ENCODE measurements at places on chromosomes 5 and 9.

- DNase-seq, result no peak
These were observed 199.0 kb downstream of the DNAH5 start for GRCh38 chr5:13745508-13745907.

GRCh38 chr9:24011009-24011717 is 185.1 kb upstream of the ELAVL2 start:
- DNase-seq, result no peak

- DNase-seq, result no peak
These were observed 45.9 kb downstream of the OTULIN start for GRCh38 chr5:14710313-14710994.

DNA sequence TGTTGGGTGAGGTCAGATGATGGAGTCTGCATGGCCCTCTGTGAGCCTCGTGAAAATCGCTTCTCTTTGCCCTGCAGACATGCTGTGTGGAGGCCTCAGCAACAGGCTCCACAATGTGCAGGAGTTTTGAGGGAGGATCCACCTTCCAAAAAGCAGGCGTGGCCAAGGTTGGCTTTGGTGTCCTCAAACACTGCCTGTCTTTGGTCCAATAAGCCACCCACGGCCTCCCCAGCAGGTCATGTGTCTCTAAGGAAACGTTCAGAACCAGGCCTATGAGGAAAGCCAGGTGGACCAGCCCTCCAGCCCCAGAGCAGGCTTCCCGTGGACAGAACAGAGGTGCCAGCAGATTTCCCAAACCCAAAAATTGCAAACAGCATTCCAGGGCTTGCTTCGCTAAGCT is 340.7 kb upstream of the IRX2 start:
- no peak for DNase-seq

DNA sequence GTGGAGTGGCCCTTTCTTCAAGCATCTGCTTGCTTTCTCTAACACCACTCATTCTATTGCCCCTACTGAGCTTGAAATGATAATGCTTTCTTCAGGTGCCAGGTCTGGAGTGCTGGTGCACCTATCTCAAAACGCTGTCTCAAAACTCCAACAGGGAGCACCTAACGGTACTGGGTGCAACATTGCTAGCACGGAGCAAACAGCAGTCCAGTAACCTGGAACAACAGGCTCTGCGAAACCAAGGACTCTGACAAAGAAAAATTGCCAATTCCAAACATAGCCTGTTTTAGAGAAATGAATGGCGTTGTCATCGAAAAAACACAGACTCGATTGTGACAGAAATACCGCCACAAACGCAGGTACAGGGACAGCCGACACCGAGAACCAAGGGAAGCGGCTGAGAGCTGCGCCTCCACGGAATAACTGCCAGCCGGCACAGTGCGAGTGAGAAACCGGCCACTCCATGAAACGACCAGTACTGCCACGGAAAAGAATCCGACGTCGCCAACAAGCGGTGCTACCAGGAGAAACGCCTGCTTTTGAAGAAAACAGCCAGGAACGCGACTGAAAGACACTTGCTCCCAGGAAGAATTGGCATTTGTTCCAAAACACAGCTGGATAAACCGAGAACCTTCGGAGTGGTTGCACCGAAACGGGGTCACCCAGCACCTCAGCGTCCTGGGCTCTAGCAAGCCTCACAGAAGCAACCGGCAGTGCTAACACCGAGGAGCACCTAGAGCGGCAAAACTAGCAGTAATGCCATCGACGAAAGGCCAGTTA is 3.1 kb downstream of the ANXA2R start:
- DNase-seq, result no peak

DNA sequence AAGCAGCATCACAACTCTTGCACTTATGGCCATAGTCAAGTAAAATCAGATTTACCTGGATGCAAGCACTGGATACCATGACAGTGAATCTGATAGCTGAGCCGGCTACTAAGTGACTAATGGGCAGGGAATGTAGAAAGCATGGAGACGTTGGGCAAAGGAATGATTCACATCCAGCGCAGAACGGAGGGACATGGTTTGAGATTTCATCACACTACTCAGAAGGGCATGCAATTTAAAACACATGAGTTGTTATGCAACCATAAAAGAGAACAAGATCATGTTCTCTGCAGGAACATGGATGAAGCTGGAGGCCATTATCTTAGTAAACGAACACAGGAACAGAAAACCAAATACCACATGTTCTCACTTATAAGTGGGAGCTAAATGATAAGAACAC is 169.1 kb upstream of the PIK3R1 start:
- no peak for DNase-seq

DNA sequence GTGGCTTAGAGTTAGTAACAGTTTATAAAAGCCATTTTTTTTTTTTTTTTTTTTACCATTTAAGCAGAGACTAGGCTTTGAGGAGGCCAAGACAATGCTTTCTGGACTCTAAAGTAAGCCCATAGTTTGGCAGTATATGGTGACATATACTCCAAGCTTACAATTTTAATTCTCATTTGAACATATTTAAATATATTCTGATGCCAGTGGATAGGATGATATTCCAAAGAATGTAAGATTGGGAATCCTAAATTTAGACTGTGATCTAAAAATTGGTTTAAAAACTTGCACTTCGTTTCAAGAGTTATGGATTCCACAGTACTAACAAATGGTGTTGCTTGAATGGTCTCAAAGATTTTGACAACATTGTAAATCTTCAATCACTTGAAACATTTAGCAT is 112.1 kb downstream of the CWC27 start:
- DNase-seq, result no peak

GRCh38 chr9:16150938-16151650 is 598.3 kb downstream of the CCDC171 start:
- DNase-seq, result no peak

DNA sequence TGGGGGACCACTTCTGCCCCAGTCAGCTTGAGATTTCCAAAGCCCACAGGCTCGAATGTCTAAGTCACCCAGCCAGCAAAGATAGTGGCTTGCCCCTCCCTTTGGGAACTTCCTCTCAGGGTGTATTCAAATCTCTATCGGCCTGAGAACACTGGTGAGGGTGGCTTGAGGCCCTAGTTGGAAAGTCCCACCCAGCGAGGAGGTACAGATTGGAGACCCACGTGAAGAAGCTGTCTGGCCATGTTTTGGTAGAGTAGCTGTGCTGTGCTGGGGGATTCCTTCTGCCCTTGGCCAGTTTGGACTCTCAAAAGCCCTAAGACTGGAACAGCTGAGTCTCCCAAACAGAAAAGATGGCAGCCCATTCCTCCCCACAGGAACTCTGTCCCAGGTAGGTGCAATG is 172.7 kb upstream of the RIOK2 start:
- DNase-seq, result no peak

- peak; percentile 13 for DNase-seq
These were observed 96.1 kb downstream of the SEMA6A start for GRCh38 chr5:116478491-116478890.

DNA sequence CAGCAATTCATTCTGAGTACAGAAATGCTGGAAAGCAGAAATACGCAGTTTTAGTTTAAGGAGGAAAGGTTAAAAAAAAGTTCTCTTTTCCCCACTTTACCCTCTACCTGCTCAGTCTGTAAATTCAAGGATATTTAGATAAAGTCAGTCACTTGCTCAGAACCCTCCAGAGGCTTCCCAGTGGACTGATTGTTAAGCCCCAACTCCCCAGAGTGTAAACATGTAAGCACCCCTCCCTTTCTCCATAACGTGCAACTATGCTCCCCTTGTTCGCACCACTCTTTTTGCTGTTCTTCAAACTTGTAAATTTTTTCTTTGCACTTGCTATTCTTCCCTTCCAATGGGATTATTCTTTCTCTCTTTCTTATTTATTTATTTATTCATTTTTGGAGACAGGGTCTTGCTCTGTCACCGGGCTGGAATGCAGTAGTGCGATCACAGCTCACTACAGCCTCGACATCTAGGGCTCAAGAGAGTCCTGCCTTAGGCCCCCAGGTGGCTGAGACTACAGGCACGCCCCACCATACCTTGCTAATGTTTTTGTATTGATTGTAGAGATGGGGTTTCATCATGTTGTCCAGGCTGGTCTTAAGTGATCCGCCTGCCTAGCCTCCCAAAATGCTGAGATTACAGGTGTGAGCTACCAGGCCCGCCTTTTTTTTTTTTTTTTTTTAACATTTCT is 32.5 kb upstream of the ERBIN start:
- no peak for DNase-seq

DNA sequence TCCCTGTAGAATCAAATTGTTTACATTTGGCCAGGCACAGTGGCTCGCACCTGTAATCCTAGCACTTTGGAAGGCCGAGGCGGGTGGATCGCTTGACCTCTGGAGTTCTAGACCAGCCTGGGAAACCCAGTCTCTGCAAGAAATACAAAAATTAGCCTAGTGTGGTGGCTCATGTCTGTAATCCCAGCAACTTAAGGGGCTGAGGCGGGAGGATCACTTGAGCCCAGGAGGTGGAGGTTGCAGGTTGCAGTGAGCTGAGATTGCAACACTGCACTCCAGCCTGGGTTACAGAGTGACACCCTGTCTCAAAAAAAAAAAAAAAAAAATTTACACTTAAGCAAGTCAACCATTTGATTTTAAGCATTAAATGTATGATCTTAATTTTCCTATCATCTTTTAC is 17.5 kb upstream of the IQGAP2 start:
- DNase-seq, result no peak

GRCh38 chr9:136955202-136955942 is 3.3 kb downstream of the LCN12 start:
- DNase-seq, result no peak

GRCh38 chr5:151923866-151924476 is 680 bp downstream of the GLRA1 start:
- peak; percentile 21 for DNase-seq

GRCh38 chr5:111857623-111858022 is 100.6 kb upstream of the NREP start:
- DNase-seq, result no peak

DNA sequence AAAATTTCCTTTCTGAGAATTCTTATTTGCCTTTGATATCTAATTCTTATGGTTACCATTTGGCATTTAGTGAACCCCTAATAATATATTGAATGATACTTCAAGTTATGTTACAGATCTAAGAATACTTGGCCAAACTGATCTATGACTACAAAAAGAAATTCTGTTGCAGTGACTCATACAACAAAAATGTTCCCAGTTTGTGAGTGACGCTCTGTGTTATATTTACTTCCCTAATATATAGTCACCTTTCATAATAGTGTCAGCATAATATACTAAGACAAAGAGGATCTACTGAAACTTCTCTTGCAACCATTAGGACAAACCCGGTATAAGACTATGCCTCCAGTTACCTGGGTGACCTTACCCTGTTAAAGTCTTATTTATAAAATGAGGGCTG is 216.9 kb upstream of the TLX3 start:
- no peak for DNase-seq

DNA sequence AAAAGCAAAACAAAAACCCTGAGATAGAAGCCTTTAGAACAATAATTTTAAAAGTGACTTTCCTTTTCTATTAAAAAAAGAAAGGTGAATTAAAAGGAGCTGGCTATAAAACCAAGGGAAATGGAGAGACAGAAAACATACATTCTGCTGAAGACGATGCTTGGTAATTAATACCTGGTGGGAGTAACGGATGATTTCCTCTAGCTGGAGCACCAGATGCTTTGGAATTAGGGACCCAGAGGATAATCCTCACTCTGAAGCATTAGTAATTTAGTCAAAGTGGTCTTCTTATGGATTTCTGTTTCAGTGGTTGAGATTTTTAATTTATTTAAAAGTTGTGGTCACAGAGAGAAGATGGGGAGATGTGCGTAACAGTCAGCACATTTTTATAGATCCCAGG is 982.5 kb downstream of the TLE4 start:
- DNase-seq, result no peak

GRCh38 chr5:61275841-61276240 is 56.2 kb upstream of the ZSWIM6 start:
- peak; percentile 95 for DNase-seq

DNA sequence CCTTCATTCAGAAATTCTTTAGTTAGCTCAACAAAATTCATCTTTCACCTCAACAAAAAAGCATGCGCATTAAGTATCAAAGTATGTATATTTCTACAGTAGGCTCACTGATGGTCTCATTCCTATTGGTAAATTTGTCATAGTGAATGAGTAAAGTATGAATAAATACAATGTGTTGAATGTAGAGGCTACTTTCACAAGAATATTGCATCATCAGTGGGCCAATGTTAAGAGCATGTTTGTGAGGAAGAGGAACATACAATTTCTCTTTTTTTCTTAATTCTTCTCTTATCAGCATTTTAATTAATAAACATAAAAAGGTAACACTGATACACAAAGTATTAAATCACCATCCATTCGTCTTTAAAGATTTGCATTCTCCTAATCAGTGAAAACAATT is 505.1 kb downstream of the CETN3 start:
- no peak for DNase-seq

DNA sequence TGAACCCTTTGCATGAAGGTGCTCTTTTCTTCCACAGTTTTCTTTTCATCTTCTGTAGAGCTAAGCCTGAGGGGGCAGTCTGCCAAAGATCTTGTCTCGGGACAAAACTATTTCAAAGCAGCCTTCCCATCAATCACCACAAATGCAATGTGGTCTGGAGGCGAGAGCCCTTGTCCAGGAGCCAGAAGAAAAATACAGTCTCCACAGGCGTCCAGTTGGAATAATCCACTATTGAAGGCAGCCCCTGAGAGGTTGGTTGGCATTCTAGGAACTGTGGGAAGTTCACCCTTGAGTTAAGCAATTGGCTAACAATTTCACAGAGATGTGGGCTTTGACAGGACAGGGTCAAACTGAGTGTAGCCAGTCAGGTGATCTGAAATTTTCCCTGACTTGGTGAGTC is 72.0 kb downstream of the SEMA6A start:
- no peak for DNase-seq

- no peak for DNase-seq
These were observed 369.2 kb upstream of the MPDZ start for GRCh38 chr9:13648676-13649075.

All from Kasumi-1 (cell line).